ENCODE measurements at places on chromosomes 2 and 18.

GRCh38 chr18:22547807-22548561 is 130.3 kb upstream of the CTAGE1 start:
- no peak for DNase-seq

GRCh38 chr2:160666154-160667060 is 172.8 kb upstream of the RBMS1 start:
- peak; percentile 59 for DNase-seq

DNA sequence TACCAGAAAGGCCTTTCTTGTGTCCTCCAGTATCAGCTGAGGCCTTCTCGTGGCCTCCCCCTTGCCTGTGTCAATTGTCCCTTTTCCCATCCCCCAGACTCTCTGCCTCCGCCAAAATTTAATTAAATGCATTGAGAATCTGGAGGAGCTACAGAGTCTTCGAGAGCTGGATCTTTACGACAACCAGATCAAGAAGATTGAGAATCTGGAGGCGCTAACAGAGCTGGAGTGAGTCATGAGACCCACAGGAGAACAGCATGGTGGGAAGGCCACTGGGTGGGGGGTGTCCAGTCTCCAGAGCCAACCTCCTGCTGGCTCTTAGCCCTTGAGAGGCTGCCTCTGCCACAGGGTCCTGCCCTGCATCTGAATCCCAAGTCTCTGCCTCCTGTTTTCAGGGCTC is 8.8 kb downstream of the PPP1R7 start:
- DNase-seq = no peak

DNA sequence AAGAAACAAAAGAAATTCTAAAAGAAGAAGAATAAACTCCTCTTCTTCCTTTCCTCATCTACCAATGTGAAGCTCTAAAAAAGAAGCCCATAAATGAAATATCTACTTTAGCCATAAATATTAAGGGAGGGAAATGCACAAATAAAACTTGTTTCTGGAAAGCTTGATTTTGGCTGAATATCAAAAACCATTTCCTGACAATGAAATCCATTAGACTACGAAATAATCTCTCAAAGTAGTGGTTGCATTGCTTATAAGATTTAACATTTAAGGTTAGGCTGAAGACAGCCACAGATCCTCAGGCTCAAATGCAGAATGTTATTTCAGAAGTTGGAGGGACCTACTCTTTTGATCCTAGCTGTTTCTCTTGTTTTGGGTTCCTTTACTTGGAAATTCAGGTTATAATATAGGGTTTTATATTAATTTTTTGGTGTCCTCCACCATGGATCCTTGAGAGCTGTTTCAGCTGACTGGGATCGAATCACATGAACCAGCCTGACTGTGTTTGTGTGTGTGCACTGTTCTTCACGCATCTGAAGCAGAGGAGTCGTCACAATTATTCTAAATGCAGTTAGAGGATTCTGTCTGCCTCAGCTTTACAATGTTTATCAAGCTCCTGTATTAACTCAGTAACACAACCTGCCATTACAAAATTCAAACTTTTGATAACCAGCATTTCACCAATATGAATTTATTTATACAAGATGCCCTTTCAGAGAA is 474.8 kb downstream of the ARHGAP15 start:
- DNase-seq = no peak

GRCh38 chr2:71556692-71557250 is 103.4 kb downstream of the DYSF start:
- no peak for DNase-seq

Data from NCI-H2081 (cell line).